Activated CD4-positive, alpha-beta T cell treated with anti-CD3 and anti-CD28 coated beads, Interleukin-2, amount 50 U/mL, for 48 hours (primary cell): ENCODE measurements at places on chromosomes 16 and 17.
A peak's percentile ranks its signal among the peaks of the same experiment; 100 is the strongest.

DNA sequence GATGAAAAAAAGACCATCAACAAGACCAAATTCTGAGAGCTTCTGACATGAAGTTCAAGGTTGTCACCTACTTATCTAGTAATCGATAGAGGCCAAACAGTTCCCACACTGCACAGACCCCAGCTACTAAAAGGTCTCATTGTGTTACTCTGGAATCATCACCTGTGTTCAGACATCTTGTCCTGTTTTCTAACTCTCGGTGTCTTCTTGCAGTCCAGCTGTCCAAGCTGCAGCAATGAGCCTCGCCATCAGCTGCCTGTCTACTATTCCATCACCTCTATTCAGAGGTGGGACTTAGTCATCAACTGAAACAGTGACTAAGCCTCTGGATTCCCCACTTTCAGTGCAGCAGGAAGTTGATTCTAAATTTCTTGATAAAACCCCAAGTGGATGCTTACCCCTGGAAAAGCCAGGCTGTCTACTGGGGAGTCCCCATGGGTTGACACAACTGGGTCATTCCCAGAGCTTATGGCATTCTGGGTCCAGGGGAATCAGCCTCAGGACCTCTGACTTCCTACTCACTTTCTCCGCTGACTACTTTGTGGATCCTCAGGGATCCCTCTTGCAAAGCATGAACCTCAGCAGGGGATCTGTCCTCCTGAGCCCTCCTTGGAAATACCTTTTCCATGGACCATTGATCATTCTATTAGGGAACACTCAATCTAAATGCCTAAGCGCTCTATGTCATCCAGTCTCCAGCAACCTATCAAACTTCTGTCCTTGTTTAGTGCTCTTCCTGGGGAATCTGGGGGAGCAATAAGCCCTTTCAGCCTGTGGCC lies 46.5 kb downstream of the HNF1B start:
- peak; percentile 8 for DNase-seq

GRCh38 chr17:81741049-81741593 lies 29.0 kb downstream of the SLC25A10 start:
- DNase-seq: no peak

DNA sequence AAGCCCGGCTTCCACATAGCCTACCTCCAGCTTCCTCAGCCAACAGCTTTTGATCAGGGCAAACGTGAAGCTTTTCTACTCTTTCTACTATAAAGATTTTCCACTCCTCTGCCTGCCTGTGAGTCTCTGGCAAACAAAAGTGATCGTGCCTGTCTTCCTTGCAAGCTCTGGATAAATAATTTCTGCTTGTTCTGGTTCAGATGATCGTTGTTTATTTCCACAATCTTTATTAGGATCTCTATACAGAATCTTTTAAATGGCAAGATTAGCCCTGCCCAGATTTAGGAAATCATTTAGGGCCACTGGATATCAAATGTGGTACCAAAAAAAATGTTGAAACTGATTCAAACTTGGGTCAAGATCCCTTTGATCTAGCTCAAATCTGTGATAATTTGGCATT lies 20.4 kb downstream of the KCNJ16 start:
- DNase-seq: no peak

GRCh38 chr17:40664582-40665333 lies at the start of gene KRT222:
KRT222 (minus strand) TSS chr17:40665177; CDS start chr17:40665099, 78 bp downstream.
- DNase-seq: no peak

DNA sequence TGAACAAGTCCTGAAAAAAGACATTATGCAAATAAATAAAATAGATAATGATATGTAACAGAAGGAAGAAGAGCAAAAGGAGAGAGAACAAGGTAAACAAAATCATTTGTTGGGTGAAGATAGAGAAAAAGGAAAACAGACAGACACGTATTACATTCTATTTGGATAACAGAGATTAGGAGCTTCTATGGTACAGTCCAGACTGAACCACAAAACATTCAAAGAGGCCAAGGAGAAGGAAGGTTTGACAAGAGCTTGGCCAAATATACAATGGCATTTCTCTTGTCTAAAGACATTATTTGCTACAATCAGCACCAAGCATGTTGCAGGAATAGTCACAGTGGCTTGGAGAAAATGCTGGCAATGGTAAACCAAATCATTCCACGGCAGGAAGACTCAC lies 29.2 kb downstream of the SMG6 start:
- DNase-seq: no peak

DNA sequence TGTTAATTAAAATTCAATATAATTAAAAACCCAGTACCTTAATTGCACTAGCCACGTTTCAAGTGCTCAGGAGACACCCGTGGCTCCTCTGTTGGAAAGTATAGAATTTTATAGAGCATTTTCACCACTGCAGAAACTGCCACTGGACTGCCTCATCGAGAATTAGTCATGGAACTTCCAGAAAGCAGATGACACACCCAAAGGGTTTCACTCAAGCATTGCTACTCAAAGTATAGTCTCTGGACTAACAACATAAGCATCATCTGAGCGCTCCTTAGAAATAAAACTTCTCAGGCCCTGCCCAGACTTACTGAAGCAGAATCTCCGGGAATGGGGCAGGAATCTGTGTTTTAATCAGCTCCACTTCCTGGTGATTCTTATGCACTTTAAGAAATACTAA lies 63.5 kb upstream of the GPR139 start:
- DNase-seq: no peak

- DNase-seq: no peak
These were observed 157.2 kb downstream of the SNX29 start for GRCh38 chr16:12133729-12134128.

GRCh38 chr17:47172696-47173565 lies 16.2 kb downstream of the CDC27 start:
- no peak for DNase-seq

DNA sequence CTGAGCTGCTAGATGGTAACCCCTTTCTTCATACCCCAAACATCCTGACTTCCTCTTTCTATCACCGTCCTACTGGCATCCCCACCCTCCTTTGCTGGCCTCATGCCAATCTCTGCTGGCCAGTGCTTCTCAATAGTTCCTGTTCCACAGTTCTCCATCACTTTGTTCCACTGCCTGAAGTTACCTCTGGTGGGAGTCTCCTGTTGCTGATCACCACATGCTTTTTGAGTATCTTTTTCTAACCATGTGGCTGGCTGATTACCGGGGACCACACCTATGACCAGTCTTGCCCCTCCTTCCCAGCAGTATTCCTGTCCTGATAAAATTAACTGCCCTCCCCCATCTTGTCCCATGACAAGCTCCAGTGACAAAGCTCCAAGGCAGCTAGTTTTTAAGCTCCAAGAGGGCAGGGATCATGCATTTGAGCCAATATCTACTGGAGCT lies 380.4 kb upstream of the CCL2 start:
- no peak for DNase-seq

- no peak for DNase-seq
These were observed 61.9 kb upstream of the FOXF1 start for GRCh38 chr16:86448306-86448890.

- DNase-seq: no peak
These were observed 21.5 kb downstream of the FBXO31 start for GRCh38 chr16:87361916-87362619.

- DNase-seq: no peak
These were observed 15.9 kb downstream of the CDK5R1 start for GRCh38 chr17:32502710-32503109.

DNA sequence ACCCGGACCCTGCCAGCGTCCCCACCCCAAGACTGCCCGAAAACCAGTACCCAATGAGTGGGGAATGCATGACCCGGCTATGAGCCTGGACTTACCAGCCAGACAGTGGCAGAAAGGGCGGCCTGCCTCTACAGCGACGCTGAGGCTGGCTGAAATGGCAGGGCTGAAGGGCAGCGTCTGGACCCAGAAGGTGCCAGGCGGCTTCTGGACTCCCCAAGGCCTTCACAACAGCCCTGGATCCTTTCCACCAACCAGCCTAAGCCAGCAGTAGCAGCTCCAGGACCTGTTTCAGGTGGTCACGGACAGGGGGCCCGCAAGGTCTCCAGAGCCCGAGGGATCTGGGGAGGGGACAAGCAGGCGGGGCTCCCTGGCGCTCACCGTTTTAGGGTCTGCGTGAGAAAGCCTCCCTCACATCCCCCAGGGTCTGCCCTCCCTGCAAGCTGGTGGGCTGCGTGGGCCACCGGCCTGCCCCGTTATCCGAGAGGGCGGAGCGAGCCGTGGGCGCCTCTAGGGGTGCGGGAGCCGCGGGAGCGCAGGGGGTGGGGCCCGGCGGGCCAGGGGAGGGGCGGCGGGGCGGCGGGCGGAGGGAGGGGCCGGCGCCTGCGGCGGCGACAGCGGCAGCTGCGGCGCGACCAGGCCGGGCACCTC lies at the start of gene RIPOR1:
Gene RIPOR1, plus strand, starts transcription at position 608 of the 648 bp plus-strand sequence. CDS start 9,618 bp downstream, outside the sequence.
- DNase-seq: peak; percentile 60

DNA sequence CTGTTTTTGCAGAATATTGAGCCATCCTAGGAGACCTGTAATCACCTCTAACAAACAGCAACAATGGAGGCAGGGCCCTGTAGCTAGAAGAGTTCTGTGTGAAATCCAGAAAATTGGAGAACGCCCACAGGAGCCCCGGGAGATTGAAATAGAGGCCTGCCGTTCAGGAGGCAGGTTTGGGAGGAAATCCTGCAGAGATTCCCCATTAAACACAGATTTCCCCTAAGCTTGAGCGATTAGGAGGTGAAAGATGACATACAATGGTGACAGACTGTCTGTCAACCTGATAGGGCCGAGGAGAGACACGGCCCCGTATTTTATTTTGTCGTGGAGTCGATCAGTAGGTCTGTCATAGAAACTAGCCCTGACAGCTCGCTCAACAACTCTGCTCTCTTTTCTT lies 18.2 kb downstream of the CDK5RAP3 start:
- DNase-seq: no peak

DNA sequence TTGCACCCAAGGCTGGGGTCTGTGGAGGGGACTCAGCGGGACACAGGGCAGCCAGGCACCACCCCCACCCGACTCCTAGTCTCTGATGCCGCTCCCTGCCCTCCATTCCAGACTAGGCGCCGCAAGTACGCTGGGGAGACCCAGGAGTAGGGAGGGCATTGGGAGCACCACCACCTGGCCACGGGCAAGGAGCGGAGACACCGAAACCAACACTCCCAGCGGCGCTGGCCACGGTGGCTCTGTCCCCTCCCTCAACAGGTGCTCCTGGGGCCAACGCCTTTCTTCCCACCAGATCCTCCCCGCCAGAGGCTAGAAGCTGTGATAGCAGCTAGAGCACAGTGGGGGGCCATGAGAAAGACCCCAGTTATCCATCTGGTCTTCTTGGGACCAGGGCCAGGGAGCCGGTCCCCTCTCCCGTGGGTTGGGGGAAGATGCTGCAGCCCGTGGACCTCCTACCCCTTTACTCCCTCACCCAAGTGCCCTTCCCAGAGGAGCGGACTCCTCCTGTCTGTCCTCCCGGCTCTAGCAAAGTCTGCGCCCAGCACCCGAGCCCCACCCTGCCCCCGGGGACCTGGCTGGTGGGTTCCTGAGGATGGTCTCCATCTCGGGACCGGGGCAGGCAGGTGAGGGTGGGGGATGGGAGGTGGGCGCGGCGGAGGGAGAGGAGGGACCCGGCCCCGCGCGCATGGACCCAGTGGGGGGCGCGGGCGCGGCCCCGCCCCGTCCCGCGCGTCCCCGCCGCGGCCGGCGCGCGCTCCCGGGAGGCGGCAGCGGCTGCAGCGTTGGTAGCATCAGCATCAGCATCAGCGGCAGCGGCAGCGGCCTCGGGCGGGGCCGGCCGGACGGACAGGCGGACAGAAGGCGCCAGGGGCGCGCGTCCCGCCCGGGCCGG lies at the start of gene SYNGR3:
Gene SYNGR3, plus strand, starts transcription at position 762 of the 892 bp plus-strand sequence. CDS start 133 bp downstream, outside the sequence.
- DNase-seq: no peak

DNA sequence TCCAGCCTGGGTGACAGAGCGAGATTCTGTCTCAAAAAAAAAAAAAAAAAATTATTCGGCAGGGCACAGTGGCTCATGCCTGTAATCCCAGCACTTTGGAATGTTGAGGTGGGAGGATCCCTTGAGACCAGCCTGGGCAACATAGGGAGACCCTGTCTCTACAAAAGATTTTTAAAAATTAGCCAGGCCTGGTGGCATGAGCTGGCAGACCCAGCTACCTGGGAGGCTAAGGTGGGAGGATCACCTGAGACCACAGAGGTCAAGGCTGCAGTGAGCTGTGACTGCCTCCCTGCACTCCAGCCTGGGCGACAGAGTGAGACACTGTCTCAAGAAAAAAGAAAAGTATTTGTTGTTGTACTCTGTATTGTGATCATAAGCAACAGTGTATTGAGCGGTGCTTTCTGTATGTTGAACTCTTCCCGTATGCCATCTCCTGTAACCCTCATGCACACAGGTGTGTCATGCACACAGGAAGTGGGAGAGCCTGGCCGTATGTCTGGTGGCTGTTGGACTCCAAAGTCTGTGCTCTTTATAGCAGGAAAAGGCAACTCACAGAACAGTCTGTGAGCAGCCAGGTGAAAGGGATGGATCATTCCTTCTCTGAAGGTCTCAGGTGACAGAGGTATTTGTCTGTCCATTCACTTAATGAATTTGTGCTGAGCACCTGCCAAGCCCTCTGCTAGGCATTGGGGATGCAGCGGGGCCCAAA lies 17.1 kb downstream of the CDH1 start:
- DNase-seq: no peak

DNA sequence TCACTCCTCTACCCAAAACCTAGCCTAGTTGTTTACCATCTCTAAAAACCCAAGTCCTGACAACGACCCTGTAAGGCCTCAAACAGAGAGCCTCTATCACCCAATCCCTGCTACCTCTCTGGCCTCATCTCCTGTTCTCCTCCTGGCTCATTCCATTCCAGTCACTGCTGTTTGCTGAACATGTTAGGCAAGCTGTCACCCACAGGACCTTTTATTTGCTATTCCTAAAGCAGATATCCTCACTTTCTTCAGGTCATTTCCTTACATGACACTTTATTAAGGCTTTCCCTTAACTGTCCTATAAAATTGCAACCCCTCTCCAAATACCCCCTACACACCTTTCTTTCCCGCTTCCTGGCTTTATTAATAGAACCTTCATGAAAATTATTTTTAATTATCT lies 85.1 kb downstream of the KANSL1 start:
- DNase-seq: no peak

DNA sequence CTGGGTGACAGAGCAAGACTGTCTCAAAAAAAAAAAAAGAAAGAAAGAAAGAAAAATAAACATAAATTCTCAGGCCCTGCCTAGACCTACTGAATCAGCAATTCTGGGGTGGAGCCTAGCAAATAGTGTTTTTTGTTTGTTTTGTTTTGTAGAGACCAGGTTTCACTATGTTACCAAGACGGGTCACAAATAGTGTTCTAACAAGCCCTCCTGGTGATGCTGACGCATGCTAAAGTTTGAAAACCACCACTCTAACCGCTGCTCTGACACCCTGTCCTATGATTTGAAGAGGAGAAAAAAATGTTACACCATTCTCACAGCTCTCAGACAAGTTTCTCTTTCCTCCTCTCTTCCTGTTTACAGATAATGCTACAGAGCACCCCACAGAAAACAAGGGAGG lies 1.5 kb downstream of the MRPL10 start:
- DNase-seq: no peak

- no peak for DNase-seq
These were observed 268.7 kb upstream of the SALL1 start for GRCh38 chr16:51419768-51420167.

GRCh38 chr16:10220942-10221341 lies 38.7 kb upstream of the GRIN2A start:
- DNase-seq: no peak

- DNase-seq: peak; percentile 37
These were observed 9.5 kb downstream of the ZNF771 start for GRCh38 chr16:30416624-30417528.
